Activated CD4-positive, CD25-positive, alpha-beta regulatory T cell treated with anti-CD3 and anti-CD28 coated beads, Interleukin-2, amount 50 U/mL, for 72 hours (primary cell): ENCODE measurements at places on chromosomes 5 and 9.

GRCh38 chr9:112009656-112010055, 113.0 kb downstream of the UGCG start:
- no peak for DNase-seq

DNA sequence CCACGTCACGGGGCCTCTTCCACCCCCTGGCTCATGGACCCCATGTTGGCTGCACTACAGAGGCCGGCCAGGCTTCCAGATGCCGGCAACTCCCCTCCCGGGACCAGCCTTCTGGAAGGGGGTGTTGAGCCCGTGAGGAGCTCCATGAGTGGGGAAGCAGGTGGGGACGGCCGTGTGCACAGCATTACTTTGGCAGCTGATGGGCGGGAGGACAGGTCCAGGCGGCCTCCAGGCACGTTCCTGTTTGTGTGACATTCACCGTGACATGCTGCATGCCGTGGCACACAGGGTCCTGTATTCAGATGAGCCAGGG, 29.1 kb upstream of the ABO start:
- DNase-seq = no peak

GRCh38 chr9:33739398-33739797, 56.0 kb upstream of the PRSS3 start:
- DNase-seq = no peak

- DNase-seq = no peak
These were observed 16.0 kb downstream of the ANGPTL2 start for GRCh38 chr9:127106466-127106855.

GRCh38 chr9:114300153-114300845, 22.6 kb upstream of the ORM1 start:
- DNase-seq = no peak

GRCh38 chr5:9523090-9523823, 22.6 kb downstream of the SEMA5A start:
- no peak for DNase-seq

DNA sequence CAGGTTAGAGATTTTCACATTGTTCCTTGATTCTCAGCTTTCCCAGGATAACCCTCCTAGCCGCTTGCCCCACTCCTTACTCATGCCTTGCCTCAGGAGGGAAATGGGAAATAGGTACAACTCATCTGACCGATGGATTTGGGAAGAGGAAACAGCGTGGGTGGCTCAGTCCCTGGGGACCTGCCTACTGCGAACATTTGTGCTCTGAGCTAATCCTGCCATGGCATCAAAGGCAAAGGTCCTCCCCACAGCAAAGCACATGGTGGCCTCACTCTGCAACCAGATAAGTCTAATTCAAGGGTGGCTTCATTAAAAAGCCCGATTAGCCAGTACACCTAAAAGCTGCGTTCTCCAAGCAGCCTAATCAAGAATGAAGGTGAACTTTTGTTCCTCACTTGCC, 82.4 kb upstream of the ADRA1B start:
- no peak for DNase-seq

DNA sequence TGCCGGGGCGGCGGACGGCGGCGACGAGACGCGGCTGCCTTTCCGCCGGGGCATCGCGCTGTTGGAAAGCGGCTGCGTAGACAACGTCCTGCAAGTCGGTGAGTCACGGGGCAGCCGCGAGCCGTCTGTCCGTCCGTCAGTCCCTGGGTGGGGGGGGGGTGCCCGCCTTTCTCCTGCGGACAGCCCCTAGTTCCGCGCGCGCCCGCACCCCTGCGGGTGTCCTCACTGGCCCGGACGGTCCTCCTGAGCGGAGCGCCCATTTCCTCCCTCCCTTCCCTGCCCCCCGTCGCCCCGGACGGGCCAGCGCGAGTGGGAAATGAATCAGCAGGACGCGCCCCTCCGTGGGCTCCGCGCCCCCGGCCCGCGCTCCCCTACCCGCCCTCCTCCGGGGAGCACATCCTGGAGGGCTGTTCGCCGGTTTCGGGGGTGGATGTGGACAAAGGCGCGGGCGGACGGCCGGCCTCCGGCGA, 828 bp downstream of the ZSWIM6 start:
- DNase-seq = peak; percentile 49
